ENCODE measurements at places on chromosomes 3 and 15. TPM values are rescaled to one million over a fixed set of nuclear protein-coding genes. Genes with fewer than 3 reads are reported as not detected.
A peak's percentile ranks its signal among the peaks of the same experiment; 100 is the strongest.

Gene FES
- total RNA-seq = 37.1 TPM

Gene TRAT1
- total RNA-seq = not detected

GRCh38 chr15:49040151-49040550 is 6.1 kb downstream of the SECISBP2L start:
- DNase-seq = no peak
- H3K4me3 ChIP-seq = no peak overlapping the region
- no peaks in the 10 kb centered on the region for H3K27me3 ChIP-seq

Gene DUOXA1
- not detected for total RNA-seq

GRCh38 chr3:1943395-1944118 is 155.1 kb upstream of the CNTN4 start:
- no peak overlapping the region for H3K27ac ChIP-seq
- no peak for DNase-seq
- no peak overlapping the region for H3K4me3 ChIP-seq
- no peaks in the 10 kb centered on the region for H3K4me1 ChIP-seq
- no peaks in the 10 kb centered on the region for H3K36me3 ChIP-seq

- H3K4me1 ChIP-seq = no peaks in the 10 kb centered on the region
- no peak overlapping the region for H3K4me3 ChIP-seq
- no peaks in the 10 kb centered on the region for H3K27me3 ChIP-seq
Observed at GRCh38 chr15:60829416-60829815, 350.5 kb upstream of the ICE2 start.

DNA sequence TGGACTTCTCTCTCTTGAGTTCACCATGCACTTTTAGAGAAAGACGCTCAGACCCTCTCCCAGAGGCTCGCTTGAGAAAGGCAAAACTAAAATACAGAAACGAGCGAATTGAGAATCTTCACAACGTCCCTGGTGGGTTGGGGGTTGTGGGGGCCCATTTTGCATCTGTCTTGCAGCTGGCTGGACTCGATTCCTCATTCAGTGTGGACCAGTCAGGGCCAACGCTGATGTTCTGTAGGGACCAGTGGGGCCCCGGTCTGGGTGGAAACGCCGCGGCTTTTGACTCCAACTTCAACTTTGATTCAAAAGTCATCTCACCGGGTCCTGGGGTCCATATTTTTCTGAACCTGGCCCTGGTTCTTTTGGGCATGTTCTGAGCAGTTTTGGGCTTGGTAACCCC is 68.1 kb downstream of the SLC6A6 start:
- H3K4me1 ChIP-seq = peaks cover 4% of the 10 kb centered on the region
- H3K36me3 ChIP-seq = no peaks in the 10 kb centered on the region
- H3K27ac ChIP-seq = no peak overlapping the region
- no peak for DNase-seq
- H3K4me3 ChIP-seq = no peak overlapping the region

Gene SLC22A13
- total RNA-seq = 1.4 TPM

- H3K36me3 ChIP-seq = no peaks in the 10 kb centered on the region
- H3K4me3 ChIP-seq = no peak overlapping the region
- H3K27me3 ChIP-seq = no peaks in the 10 kb centered on the region
- DNase-seq = no peak
Observed at GRCh38 chr15:100710744-100711515, 108.5 kb downstream of the ASB7 start.

GRCh38 chr3:3851621-3852323 is 52.5 kb downstream of the LRRN1 start:
- no peaks in the 10 kb centered on the region for H3K27me3 ChIP-seq
- no peaks in the 10 kb centered on the region for H3K4me1 ChIP-seq
- no peak for DNase-seq
- H3K27ac ChIP-seq = no peak overlapping the region
- H3K4me3 ChIP-seq = no peak overlapping the region

- H3K27ac ChIP-seq = peak overlapping the region; percentile 93
- DNase-seq = no peak
- no peaks in the 10 kb centered on the region for H3K27me3 ChIP-seq
- no peaks in the 10 kb centered on the region for H3K36me3 ChIP-seq
- peaks cover 8% of the 10 kb centered on the region for H3K4me1 ChIP-seq
Observed at GRCh38 chr15:42549032-42549491, 424 bp downstream of the HAUS2 start.

Gene CIB2
- 19.8 TPM for total RNA-seq

Gene ACTC1
- not detected for total RNA-seq

DNA sequence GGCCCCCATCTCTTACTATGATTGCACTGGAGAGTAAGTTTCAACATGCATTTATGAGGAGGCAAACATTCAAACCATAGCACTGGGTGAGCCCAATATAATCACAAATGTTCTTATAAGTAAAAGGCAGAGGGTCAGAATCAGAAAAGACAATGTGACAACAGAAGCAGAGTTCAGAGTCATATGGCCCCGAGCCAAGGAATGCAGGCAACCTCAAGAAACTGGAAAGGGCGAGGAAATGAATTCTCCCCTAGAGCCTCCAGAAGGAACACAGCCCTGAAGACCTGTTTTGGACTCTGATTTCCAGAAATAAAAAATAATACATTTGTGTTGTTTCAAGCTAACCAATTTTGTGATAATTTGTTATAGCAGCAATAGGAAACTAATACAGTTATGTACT is 81.3 kb upstream of the ABI3BP start:
- H3K4me3 ChIP-seq = no peak overlapping the region
- H3K4me1 ChIP-seq = no peaks in the 10 kb centered on the region
- no peaks in the 10 kb centered on the region for H3K36me3 ChIP-seq
- no peak overlapping the region for H3K27ac ChIP-seq
- H3K27me3 ChIP-seq = no peaks in the 10 kb centered on the region

GRCh38 chr15:90003736-90004135 is 2.6 kb downstream of the ZNF710 start:
- H3K27ac ChIP-seq = peak overlapping the region; percentile 23
- H3K4me3 ChIP-seq = no peak overlapping the region
- DNase-seq = no peak
- no peaks in the 10 kb centered on the region for H3K36me3 ChIP-seq

- no peaks in the 10 kb centered on the region for H3K4me1 ChIP-seq
- no peak overlapping the region for H3K27ac ChIP-seq
- H3K36me3 ChIP-seq = no peaks in the 10 kb centered on the region
- H3K4me3 ChIP-seq = no peak overlapping the region
- no peak for DNase-seq
- H3K27me3 ChIP-seq = no peaks in the 10 kb centered on the region
Observed at GRCh38 chr3:60854791-60855190, 396.5 kb downstream of the FHIT start.

Gene RPL39L
- total RNA-seq = not detected

DNA sequence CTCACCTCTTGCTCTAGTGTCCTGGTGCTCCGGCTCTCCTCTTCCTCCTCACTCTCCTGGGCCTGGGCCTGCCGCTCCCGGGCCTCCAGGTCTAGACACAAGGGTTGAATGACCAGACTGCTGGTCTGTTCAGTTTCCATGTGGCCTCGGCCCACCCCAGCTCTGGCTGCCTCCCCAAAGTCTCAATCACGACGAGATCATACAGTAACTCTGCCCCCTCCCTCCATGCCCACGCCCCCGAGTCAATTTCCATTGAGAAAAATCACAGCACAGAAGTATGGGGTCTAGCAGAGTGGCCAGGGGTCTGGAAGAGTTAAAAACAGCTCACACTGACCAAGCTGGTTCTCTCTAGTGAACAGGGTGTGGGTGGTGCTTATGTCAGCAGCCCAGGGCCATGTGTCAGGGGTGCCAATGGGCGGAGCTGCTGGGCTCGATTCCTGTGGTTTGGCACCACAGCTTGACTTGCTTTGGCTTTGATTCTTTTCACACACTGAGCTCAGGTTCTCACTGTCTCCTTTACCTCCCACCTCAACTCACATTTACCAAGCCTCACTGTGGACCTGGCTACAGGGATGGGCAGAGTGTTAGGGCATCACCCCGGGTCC is 6.9 kb downstream of the C15orf62 start:
- no peak overlapping the region for H3K27ac ChIP-seq
- H3K36me3 ChIP-seq = no peaks in the 10 kb centered on the region
- DNase-seq = no peak
- no peaks in the 10 kb centered on the region for H3K4me1 ChIP-seq

Gene BBS4
- total RNA-seq = 37.3 TPM

Gene STAB1
- 98.2 TPM for total RNA-seq

GRCh38 chr3:9395570-9396300 is 1.7 kb upstream of the SETD5 start:
- H3K4me3 ChIP-seq = peak overlapping the region; percentile 93
- no peak for DNase-seq
- H3K4me1 ChIP-seq = no peaks in the 10 kb centered on the region
- no peaks in the 10 kb centered on the region for H3K36me3 ChIP-seq
- H3K27ac ChIP-seq = peak overlapping the region; percentile 94

Gene SSUH2
- 1.7 TPM for total RNA-seq

- DNase-seq = no peak
- H3K27me3 ChIP-seq = no peaks in the 10 kb centered on the region
- no peak overlapping the region for H3K4me3 ChIP-seq
- no peak overlapping the region for H3K27ac ChIP-seq
- no peaks in the 10 kb centered on the region for H3K4me1 ChIP-seq
Observed at GRCh38 chr3:27093771-27094170, 275.4 kb downstream of the NEK10 start.

GRCh38 chr15:40102897-40103858 is 5.5 kb downstream of the BMF start:
- H3K27ac ChIP-seq = peak overlapping the region; percentile 80
- peaks cover 80% of the 10 kb centered on the region for H3K4me1 ChIP-seq
- DNase-seq = peak; percentile 91
- H3K4me3 ChIP-seq = peak overlapping the region; percentile 13

DNA sequence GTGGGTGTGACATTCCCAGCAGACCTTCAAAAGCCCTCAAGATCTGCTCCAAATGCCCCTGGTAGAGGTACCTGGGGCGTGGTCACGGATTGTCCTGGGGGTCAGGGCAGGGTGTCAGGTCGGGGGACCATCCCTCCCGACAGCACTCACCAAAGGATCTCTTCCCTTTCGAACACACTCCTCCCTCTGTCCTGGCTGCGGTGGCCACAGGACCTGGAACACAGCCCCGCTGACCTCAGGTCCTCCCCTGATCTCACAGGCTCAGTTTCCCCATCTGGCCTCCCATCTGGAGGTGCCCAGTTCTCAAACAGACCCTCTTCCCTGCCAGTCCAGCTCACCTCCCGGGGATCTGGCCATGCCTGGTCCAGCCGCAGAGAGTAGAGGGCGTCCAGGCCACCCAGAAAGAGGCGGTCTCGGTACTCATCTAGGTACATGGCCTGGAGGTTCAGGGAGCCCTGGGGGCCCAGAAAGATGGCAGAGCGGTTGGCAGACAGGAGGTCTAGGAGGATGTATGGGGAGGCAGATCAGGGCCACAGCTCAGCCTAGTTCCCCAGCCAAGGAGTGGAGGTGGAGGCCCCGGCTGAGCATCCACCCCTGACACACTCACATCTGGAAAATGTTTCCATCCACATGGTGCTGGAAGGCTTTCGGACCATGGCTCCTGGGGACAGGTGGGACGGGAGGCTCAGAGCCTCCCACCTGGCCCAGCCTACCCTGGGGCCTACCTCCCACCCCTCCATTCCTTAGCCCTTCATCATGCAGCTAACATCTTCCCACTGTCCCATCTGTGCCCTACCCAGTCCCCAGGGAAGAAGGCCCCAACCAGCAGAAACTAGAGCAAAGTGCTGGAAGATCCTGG is 2.3 kb downstream of the SEMA3G start:
- H3K27me3 ChIP-seq = no peaks in the 10 kb centered on the region
- no peak for DNase-seq
- H3K4me1 ChIP-seq = no peaks in the 10 kb centered on the region
- H3K27ac ChIP-seq = no peak overlapping the region

Gene GATA2
- total RNA-seq = 2.8 TPM

DNA sequence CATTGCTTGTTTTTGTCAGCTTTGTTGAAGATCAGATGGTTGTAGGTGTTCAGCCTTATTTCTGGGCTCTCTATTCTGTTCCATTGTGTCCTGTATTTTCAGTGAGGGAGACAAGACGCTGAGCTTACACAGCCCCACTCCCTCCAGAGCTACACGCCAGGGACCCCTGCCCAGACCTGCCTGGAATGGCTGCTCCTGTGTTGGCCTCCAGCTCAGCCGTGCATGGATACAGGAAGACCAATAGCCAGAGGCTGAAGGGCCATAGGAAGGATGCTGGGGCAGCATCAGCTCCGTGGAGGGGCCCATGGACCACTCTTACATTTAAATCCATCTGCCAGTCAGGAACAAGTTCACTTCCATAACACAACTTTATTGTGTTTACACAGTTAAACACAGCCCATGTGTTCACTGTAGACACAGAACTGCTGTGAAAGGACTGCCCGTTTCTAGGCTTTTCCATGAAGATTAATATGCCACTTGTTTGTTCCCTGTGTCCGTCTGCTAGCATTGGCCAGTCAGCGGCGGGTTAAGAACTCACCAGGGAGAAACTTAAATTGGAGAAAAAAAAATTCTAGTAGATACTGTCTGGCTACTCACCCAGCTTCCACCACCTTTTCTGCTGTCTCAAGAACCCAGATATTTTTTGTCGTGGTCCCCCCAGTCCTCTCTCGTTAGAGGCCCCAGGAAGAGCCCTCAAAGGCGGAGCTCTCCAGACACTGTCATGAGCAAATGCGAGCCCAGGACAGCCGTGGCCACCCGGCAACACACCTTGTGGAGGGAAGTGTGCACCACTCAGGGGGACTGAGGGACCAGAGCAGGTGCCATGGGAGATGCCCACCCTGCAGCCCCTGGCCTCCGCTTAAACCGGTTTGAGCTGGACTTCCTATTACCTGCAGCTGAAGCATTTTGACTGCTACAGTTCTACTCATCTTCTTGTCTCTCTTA is 142.3 kb upstream of the MEF2A start:
- DNase-seq = peak; percentile 16
- H3K4me3 ChIP-seq = no peak overlapping the region
- no peaks in the 10 kb centered on the region for H3K27me3 ChIP-seq
- H3K36me3 ChIP-seq = no peaks in the 10 kb centered on the region
- H3K27ac ChIP-seq = no peak overlapping the region
- H3K4me1 ChIP-seq = no peaks in the 10 kb centered on the region

Gene ERICH6
- total RNA-seq = not detected

GRCh38 chr3:194574639-194575483 is 58.4 kb downstream of the TMEM44 start:
- DNase-seq = no peak
- no peaks in the 10 kb centered on the region for H3K36me3 ChIP-seq
- no peaks in the 10 kb centered on the region for H3K27me3 ChIP-seq
- no peak overlapping the region for H3K27ac ChIP-seq
- H3K4me1 ChIP-seq = no peaks in the 10 kb centered on the region

- peak overlapping the region; percentile 96 for H3K27ac ChIP-seq
- peak overlapping the region; percentile 92 for H3K4me3 ChIP-seq
- no peaks in the 10 kb centered on the region for H3K36me3 ChIP-seq
- no peaks in the 10 kb centered on the region for H3K27me3 ChIP-seq
- H3K4me1 ChIP-seq = peaks cover 16% of the 10 kb centered on the region
Observed at GRCh38 chr3:39106281-39106811, 1.1 kb downstream of the GORASP1 start.
